ENCODE measurements at places on chromosomes 4 and X.

DNA sequence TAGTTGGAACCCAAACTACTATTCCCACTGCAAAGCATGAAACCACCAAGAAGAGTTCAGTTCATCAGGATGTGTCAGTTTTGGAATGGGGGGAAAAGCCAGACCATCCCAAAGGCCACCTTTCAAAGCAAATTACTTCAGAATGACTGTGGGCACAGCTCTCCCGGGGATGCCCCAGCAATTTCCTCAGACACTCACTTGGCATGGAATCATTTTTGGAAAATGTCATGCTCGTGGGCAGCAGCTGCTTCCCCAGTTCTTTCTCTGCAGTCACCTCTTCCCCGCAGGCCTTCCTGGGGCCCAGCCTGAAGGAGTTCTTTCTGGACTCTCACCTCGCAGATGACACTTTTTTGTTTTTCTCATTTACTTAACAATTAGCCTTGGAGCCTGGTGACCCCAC, 350.3 kb downstream of the NR3C2 start:
- DNase-seq = no peak

- peak; percentile 64 for DNase-seq
These were observed 250 bp downstream of the USP9X start for GRCh38 chrX:41085512-41085877.

GRCh38 chr4:7422151-7422897, 12.4 kb downstream of the PSAPL1 start:
- DNase-seq = no peak

GRCh38 chrX:41045960-41046567, 39.2 kb upstream of the USP9X start:
- DNase-seq = no peak

DNA sequence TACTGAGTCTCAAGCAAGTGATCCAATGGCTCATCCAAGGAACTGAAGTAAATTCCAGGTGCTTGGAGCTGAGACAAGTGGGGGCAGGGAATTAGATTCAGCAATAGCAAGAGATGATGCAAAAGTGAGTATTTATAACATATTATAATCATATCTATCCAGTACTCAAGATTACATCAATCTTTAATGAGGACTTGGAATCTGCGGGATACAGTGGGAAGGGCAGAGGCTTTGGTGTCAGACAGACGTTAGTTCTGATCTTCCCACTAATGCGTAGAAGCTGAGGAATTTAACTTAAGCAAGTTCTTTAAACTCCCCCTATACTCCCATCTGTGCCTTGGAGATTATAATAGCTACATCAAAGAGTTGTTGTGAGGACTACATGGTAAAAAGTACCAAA, 143.4 kb upstream of the NWD2 start:
- no peak for DNase-seq

- DNase-seq = no peak
These were observed 80.6 kb upstream of the CXXC4 start for GRCh38 chr4:104575278-104575677.

DNA sequence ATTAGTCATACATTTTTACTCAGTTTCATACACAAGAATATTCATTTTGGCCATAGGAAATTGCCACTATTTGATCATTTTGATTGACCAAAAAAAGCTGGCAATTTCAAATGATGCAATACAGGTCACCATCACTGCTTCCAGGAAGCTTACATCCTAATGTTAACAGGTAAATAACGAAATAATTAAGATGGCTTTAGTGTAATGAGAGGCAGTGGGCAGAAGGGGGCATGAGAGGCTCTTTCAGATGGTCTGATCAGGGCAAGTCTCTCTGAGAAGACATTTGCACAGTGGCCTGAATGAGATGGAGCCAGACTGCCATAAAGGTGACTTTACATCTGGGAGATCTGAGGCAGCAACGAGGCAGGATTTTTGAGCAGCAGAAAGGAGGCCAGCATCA, 170.7 kb downstream of the SLIT2 start:
- DNase-seq = peak; percentile 43

DNA sequence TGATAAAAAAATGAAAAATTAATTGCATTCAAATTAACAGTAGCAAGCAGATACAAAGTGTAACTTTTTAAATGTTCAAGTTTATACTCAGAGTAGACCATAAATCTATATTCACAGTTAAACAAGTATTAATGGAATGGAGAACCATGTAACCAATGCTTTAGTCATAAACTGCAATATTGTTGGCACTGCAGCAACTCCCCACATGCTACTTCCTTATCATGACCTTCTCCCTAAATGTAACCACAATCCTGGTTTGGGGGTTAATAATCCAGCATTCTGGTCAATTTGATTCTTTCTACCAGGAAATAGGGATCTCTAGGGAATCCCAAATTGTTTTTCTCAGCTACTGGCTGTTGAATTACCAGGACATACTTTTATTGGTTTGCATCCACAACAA, 223.9 kb upstream of the DCAF8L1 start:
- no peak for DNase-seq

DNA sequence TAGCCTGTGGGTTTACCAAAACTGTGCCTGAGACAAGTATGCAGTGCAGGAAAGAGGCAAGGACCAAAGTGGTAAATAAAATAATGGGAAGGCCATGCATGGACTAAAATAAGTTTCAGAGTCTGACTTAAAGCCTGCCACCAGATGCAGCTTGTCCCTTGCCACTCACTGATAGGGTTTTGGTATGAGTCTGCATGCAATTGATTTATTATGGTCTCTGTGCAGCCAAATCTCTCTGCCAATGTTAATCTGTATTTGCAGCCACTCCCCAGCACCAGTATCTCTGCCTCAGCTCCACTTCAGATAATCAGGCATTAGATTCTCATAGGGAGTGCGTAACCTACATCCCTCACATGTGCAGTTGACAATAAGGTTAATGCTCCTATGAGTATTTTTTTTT, 5.5 kb upstream of the FGF2 start:
- DNase-seq = no peak

DNA sequence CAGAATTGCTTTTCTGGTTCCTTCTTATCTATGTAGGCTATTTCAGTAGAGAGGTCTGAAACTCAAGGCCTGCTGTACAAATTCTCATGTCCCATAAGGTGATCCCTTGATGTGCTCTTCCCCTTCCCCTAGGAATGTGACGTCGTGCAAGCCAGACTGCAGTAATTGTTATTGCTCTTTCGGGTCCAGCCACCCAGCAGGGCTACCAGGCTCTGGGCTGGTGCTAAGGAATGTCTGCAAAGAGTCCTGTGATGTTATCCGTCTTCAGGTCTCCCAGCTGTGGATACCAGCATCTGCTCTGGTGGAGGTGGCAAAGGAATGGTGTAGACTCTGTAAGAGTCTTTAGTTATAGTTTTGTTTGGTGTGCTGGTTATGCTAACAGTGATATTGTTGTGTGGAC, 378.7 kb downstream of the C4orf33 start:
- DNase-seq = no peak

DNA sequence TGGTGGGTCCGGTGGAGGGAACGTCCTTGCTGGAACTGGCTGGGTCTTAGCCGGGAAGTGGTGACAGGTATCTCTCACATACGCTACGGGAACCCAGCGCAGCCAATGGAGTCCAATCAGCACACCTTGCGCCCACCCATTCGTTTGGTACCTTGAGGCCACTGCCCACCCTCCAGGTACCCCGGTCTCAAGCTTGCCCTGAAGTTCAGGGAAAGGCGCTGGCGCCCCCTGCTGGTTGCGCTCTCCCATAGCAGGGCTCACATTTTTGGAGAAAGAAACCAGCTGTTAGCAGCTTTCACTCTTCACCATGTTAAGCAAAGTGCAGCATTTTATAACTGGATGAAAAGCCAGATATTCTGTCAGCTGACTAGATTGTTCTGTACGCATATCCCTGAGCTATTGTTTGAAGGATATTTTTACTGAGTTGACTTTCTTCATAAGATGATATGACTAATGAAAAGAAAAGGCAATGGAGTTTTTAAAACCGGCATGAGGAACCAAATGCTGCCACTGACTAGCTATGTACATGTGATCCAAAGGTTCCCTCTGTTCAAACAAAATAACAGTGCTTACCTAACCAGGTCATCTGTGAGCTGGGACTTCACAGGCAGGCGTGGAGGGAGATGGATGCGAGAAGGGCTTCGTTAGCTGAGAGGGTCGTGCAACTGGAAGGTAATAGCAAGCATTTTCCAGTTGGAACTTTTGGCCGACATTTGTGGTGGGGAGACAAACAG, 43.7 kb downstream of the OTOP1 start:
- no peak for DNase-seq

DNA sequence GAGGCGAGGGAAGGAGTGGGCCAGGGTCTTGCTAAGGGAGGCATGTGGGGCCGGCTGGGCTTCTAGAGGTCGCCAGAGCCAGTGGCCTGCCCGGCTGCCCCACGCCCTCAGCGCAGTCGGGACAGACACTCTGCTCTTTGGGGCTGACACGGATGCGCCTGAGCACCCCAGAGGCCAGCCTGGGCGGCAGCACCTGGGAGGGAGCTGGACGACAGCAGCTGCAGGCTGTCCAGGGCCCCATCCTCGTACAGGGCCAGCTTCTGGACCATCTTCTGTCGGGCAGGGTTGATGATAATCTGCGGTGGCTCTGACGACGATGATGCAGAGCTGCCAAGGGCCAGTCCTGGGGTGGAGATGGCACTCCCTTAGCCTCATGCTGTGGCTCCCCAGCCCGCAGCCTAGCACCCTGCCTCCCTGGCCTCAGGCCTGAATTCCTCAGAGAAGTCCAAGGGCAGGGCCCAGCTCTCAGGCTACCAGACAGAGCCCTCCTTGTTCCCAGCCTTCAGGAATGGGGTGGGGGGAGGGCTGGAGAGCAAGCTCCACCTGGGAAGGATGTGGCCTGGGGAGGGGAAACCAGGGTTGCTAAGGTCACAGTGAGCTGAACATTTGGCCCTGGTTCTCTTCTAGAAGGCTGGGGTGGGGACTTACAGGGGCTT, 7.2 kb downstream of the IRAK1 start:
- no peak for DNase-seq

- DNase-seq = no peak
These were observed 324.3 kb downstream of the PTTG2 start for GRCh38 chr4:38284294-38285030.

- no peak for DNase-seq
These were observed 39.1 kb downstream of the NPNT start for GRCh38 chr4:105934386-105934785.

DNA sequence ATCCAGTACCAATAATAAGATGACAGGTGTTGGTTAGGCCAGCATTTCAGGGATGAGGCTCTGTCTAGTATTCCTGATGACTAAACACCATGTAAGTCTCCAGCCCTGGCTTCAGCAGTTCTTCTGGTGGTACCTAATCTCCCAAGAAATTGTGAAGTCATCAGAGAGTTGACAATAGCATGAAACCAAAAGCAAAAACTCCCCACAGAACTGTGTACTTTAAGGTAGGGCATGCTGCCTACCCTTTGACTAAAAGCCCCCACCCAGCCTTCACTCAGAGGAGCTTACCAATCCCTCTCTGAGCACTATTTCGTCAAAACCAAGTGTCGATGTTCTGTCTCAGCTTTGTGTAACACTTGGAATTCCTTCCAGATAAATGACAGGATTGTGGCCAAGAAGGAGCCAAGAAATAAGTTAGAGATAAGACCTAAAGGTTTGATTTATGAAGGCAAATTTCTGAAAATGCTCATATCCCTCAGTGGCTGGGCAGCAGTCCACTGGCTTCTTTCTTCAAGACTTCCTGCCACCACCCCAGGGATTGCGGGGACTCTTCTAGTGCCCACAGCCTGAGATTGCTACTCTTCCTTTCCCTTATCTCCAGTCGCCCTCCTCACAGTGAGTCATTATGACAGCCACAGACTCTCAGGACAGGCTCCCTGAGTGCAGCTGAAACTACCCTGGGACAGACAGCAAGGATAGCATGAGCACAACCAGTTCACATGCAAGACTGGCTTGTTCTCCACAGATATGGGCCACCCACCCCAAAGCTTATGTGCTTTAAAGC, 67.3 kb upstream of the LHFPL1 start:
- DNase-seq = no peak

DNA sequence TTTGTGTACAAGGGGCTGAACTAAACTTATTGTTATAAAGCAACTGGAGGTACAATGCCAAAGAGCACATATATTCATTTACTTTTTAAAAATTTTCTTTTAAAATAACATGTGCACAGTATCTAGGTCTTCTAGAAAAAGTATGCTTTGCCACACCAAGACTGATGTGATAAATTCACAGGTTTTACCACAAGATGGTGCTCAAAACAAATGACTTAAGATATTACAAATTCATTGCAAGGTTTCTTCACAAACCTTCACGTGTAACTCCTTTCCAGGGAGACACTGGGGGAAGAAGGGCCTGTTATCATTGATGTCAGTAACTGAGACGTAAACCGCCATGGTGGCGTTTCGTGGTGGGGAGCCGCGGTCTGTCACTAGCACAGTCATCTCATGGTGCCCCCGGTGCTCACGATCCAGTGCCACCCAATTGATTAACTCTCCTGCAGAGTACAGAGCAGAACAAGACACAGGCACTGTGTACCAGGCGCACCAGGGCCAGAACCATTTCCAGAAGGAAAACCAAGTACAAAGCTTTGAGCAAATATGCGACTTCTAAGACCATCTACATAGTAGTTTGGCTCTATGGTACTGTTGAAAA, 162.2 kb downstream of the DCHS2 start:
- no peak for DNase-seq

DNA sequence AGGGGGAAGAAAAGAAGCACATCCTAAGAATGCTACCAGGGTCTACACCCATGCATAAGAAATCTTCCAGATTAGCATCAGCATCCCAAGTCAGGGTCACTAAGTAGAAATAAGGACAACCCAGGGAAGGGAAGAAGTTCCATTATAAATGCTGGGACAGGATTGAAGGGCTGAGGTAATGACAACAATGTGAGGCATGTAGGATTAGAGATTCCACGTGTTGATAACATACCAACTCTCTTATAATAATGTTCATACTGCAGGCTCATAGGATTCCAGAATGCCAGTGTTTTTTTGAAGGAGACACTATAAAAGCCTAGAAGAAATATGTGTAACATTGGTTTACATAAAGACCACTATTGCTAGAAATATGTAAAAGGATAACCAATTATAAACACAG, 201.2 kb downstream of the MID1IP1 start:
- DNase-seq = no peak

- DNase-seq = no peak
These were observed 148.3 kb upstream of the NHS start for GRCh38 chrX:17226736-17227135.

- DNase-seq = no peak
These were observed 22.5 kb downstream of the RXFP1 start for GRCh38 chr4:158544141-158544540.

DNA sequence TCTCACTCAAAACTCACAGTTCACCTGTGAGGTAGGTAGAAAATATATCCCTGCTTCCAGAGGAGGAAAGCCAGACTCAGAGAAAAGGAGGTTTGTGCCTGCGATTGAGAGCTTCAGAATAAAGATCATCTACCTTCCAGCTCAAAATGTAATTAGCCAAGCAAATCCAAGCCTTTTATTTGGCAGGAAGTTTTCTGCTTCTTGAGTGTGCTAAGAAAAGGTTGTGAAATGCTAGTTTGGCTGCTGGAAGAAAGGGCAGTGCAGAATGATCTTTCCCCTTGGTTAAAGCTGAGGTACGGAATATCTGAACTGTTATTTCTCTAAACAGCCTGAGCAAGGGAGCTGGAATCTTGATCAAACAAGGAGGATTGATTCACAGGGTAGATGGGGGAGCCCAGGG, 59.7 kb upstream of the VCX3B start:
- DNase-seq = no peak

All from CD4-positive, alpha-beta T cell treated with Interleukin-10 for 1 hour (primary cell).